Smooth muscle cell of bladder (primary cell): ENCODE measurements at places on chromosomes 5 and 9. TPM values are rescaled to one million over a fixed set of nuclear protein-coding genes. Genes with fewer than 3 reads are reported as not detected.

The OBP2A gene
- total RNA-seq, result not detected in 2 replicates

The NUTM2G gene
- total RNA-seq, result not detected in 2 replicates

The CSF1R gene
- total RNA-seq, result 0.14 and 0.46 TPM in 2 replicates

The PCDHGC5 gene
- total RNA-seq, result 1.3 and 2.6 TPM in 2 replicates

The FSD1L gene
- 3.0 and 4.1 TPM in 2 replicates for total RNA-seq

The OTULINL gene
- 0.09 and 0.14 TPM in 2 replicates for total RNA-seq

The CTNND2 gene
- not detected in 2 replicates for total RNA-seq

The F2R gene
- total RNA-seq, result 67.8 and 70.8 TPM in 2 replicates

The ANKRD18B gene
- total RNA-seq, result 0.28 and 0.46 TPM in 2 replicates

The THBS4 gene
- 1.1 and 3.2 TPM in 2 replicates for total RNA-seq

The HTR4 gene
- not detected in 2 replicates for total RNA-seq

The SPINK4 gene
- total RNA-seq, result 0.74 and 2.6 TPM in 2 replicates

The AK1 gene
- 40.0 and 59.4 TPM in 2 replicates for total RNA-seq

The UHRF2 gene
- 39.7 and 46.5 TPM in 2 replicates for total RNA-seq

The PRDM12 gene
- not detected in 2 replicates for total RNA-seq

The DNM1 gene
- 5.7 and 9.6 TPM in 2 replicates for total RNA-seq

The SLC34A3 gene
- not detected in 2 replicates for total RNA-seq

The MOB3B gene
- 0.14 and 0.18 TPM in 2 replicates for total RNA-seq

The SPATA31A3 gene
- total RNA-seq, result not detected in 2 replicates

The PCDHA9 gene
- total RNA-seq, result under 0.01 and 0.18 TPM in 2 replicates

The SPEF2 gene
- 1.1 and 2.2 TPM in 2 replicates for total RNA-seq

The FBP2 gene
- total RNA-seq, result not detected in 2 replicates

The PDCD1LG2 gene
- total RNA-seq, result 2.6 and 3.2 TPM in 2 replicates

The SLC4A9 gene
- not detected in 2 replicates for total RNA-seq

The CATSPER3 gene
- total RNA-seq, result 0.09 and 0.14 TPM in 2 replicates

The GPR150 gene
- 0.28 TPM in 2 replicates for total RNA-seq

The GFPT2 gene
- total RNA-seq, result 36.4 and 66.0 TPM in 2 replicates

The SPINK6 gene
- total RNA-seq, result 3.1 and 15.6 TPM in 2 replicates

The SLC1A1 gene
- total RNA-seq, result 36.4 and 44.4 TPM in 2 replicates

The KIF27 gene
- 3.8 and 5.1 TPM in 2 replicates for total RNA-seq

The MEIKIN gene
- total RNA-seq, result not detected in 2 replicates

The NACC2 gene
- total RNA-seq, result 15.1 and 24.2 TPM in 2 replicates

The HRCT1 gene
- total RNA-seq, result 0.14 and 0.28 TPM in 2 replicates

The SLC25A2 gene
- total RNA-seq, result 0.14 and 0.18 TPM in 2 replicates

The SLC23A1 gene
- under 0.01 TPM in 1 of 2 replicates, not detected in the other for total RNA-seq

The PCDHB3 gene
- 0.55 and 0.57 TPM in 2 replicates for total RNA-seq

The LCN10 gene
- total RNA-seq, result not detected in 2 replicates

The TMEM174 gene
- total RNA-seq, result not detected in 2 replicates

The PGM5 gene
- 4.5 and 14.9 TPM in 2 replicates for total RNA-seq

The FAM219A gene
- total RNA-seq, result 3.7 and 6.9 TPM in 2 replicates

The PPP3R2 gene
- total RNA-seq, result not detected in 2 replicates

The PCDH12 gene
- 0.14 and 0.37 TPM in 2 replicates for total RNA-seq

The KLHL3 gene
- total RNA-seq, result 1.4 and 3.1 TPM in 2 replicates

The NSG2 gene
- not detected in 2 replicates for total RNA-seq

The PCDHB2 gene
- 1.6 and 1.8 TPM in 2 replicates for total RNA-seq

The EFNA5 gene
- 0.14 and 1.3 TPM in 2 replicates for total RNA-seq

The C1QTNF3 gene
- total RNA-seq, result 0.57 and 2.0 TPM in 2 replicates

The ZFP2 gene
- total RNA-seq, result 0.83 and 1.00 TPM in 2 replicates

The STC2 gene
- 484 and 582 TPM in 2 replicates for total RNA-seq

The QRFP gene
- total RNA-seq, result not detected in 2 replicates
